ENCODE measurements at places on chromosomes 2 and 18.

DNA sequence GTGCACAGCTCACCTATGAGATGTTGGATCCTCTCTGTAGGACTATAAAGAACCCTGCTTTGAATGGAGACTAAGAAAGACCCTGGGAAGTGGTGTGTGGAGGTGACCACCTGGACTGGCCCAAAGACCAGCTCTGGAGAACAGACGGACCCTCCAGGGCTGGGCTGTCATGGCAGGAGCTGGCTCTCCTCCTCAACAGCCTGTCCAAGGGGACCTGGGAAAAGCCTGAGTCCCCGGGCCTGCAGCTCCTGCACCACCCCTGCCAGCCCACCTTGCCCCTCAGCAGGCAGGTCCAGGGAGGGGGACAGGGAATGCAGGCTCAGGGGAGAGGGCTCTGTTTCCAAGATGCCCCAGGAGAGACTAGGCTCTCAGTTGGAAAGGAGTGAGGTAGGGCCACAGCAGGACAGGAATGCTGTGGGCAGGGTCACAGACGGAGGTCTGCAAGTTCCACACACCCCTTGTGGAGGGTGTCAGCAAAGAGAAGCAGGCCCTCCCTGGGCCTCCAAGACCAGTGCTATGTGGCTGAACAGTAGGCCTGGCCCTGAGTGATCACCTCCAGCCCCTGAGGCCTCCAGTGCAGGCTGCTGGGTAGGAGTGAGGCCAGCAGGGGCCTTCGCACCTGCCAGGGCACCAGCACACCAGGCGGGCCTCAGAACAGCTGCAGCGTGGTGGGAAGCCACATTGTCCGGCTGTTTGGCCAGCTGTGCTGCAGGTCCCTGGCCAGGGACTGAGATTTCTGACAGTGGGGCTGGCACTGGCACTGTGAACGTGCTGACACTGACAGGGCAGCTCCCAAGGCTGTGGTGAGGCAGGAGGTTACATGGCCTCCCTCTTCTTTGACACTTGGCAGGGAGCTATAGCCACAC lies 86.4 kb upstream of the OTOS start:
- no peak for DNase-seq

DNA sequence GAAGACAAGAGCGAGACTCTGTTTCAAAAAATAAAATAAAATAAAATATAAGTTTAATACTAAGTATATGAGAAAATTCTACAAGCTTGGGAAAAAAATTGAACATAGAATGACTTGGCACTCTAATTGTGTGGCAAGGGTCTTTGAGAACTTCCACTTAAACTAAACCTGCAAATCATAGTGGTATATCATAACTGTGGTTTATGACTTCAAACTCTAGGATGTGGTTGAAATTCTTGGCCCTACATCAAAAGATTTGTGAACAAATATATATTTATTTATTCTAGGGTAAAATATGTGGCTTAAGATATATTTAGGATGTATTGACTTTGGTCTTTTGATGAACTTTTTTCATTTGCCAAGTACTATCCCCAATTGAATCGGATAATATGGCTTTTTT lies 3.1 kb upstream of the FAM171B start:
- peak; percentile 29 for DNase-seq

- DNase-seq, result no peak
Observed at GRCh38 chr2:45885171-45885621, 233.7 kb downstream of the PRKCE start.

DNA sequence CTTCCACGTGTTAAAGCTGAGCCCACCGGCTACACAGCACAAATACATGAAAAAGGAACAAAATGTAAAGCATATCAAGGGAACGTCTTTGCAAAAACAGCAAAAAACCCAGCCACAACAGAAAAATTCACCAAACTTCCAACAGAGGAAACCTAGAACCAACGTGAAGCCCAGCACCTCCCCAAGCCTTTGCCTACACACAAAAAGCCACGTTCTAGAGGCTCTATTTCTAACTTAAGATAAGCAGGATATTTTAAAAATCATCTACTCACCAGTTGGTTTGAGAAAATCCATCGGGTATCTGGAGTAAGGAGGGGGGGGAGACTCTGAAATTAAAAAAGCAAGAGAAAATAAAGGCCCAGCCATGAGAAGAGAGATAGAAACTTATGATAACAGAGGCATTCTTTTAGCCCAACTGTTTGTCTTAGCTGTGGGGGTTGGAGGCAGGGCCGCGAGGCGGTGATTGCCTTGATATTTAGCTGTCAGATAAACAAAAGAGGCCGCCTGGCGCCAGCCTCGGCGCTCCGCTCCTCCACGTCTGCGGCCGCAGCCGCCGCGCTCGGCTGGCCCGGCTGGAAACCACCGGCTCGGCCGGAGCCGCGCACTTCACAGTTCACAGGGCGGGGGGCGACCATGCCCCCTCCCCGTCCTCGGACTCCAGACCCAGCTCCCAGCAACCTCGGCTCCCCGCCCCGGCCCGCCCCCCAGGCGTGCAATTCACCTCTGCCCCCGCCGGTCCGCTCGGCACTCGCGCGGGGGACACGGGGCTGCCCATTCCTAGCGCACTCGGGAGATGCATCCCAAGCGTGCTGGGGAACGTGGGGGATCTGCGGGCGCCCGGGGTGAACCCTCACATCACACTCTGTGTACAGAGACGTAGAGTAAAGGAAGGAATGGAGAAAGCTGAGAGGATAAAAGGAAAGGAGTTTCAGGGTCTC lies 2.4 kb downstream of the SMAD7 start:
- peak; percentile 84 for DNase-seq

DNA sequence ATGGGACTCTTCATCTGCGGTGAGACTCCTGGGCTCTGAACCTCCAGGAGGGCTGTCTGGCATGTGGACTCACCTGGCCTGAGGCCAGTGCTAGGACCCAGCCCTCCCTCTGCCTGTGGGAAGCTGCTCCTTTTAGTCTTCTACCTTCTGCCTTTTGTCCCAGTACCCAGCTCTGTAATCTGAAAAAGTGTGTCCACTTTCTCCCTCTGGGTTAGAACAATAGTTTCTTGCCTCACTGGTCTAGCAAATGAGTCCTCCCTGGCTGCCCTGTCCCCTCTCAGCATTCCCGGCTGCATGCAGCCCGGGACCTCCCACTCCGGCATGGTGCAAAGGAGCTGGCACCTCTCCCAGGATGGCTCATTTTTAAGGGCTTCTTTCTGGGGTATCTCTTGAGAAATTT lies 25.9 kb downstream of the GKN2 start:
- DNase-seq, result no peak

DNA sequence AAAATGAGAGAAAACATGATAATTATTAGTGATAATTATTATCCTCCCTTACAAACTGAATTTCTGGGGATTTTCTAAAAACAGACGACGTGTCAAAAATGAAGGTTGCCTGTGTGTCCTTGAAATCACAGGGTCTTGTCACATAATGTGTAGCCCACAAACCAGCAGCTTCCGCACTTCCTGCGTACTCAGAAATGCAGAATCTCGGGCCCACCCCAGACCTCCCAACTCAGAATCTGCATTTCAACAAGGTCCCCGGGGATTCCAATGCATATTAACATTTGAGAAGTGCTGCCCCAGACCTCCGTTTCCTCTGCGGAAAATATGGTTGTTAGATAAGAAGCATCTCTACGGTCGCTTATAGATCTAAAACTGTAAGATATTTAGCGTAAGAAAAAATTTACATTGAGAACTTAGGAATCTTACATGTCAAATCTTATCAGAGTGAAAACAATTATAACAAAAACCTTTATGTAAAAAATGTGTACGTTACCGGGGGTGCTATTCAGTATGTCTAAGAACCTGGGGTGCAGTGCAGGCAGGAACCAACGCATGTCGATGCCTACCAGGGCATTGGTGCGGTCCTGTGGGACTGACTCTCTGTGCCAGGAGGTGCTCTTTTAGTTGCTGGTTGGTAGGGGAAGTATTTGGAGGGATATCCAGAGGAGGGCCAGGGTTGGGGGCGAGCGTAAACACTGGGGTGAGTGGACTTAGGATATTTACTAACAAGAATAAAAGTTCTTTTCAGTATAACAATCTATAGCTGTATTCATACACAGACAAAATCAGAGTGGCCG lies 15.2 kb downstream of the CDKL4 start:
- DNase-seq, result no peak

DNA sequence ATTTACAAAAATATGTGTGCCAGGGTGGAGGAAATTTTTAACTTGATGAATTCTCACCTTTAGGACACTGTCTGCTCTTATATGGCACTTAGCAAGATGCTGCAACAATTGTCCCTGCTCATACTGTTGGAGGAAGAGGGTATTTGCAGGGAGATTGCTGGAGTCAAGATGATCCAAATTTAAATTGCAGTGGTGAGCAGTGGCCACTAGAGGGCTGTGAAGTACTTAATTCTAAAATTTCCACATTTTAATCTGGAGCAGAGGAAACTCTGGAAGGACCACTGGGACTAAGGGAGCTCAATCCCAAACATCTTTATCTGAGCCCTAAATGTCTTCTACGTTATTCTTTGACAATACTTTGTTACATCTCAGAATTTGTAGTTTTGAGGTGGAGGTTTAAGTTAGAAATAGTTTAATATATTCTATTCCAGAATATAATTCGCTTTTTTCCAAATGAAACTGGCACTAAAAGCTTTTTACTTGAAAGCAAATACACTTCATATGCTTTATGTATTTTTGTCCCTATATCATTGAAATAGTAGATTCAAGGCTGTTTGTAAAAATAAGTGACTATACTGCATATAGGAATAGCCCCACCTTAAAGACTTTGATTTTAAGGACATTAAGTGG lies 33.0 kb upstream of the PTH2R start:
- DNase-seq, result peak; percentile 48

DNA sequence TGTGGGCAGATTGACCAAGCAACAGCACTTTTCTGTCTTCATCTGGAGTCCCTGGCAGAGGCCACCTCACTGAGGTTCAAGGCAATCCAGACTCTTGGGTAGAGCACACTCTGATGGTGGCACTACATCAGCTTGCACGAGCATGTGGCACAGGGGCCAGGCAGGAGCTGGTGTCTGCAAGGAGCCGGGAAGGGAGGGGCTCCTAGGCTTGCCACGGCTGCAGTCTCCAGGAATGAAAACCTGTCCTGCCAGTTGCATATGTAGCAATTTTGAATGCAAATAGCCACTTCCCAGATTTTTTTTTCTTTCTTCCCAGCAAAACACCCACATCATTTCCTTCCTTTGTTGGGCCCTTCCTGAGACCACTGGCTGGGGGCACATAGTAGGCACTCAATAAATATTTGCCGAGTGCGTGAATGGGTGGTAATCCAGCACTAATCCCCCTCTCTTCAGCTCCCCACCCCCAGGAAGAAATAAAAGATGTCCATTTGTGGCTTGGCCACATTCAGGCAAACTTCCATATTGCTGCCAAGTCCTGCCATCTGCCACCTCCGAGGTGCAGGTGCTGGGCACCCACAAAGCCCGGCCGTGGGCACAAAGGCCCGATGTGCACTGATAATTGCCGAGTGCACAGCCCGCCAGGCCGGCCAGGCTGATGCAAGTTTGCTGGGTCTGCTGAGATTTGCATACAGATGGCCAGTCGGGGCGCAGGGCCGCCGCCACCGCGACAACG lies 72.4 kb downstream of the MYCN start:
- no peak for DNase-seq

GRCh38 chr2:31238126-31238905 lies 4.4 kb downstream of the EHD3 start:
- no peak for DNase-seq

GRCh38 chr2:185215497-185215896 lies 523.1 kb upstream of the FSIP2 start:
- no peak for DNase-seq

- DNase-seq, result no peak
Observed at GRCh38 chr2:59684116-59684770, 869.2 kb downstream of the BCL11A start.

GRCh38 chr2:12270876-12271588 lies 445.7 kb upstream of the TRIB2 start:
- no peak for DNase-seq

- DNase-seq, result no peak
Observed at GRCh38 chr18:31558567-31558966, 33.1 kb upstream of the TTR start.

GRCh38 chr2:67503066-67503795 lies 106.1 kb downstream of the ETAA1 start:
- peak; percentile 88 for DNase-seq

GRCh38 chr2:66111706-66112105 lies 323.2 kb upstream of the MEIS1 start:
- no peak for DNase-seq

- DNase-seq, result no peak
Observed at GRCh38 chr2:21891191-21891590, 767.4 kb downstream of the TDRD15 start.

- peak; percentile 1 for DNase-seq
Observed at GRCh38 chr18:72830109-72830508, 37.7 kb downstream of the NETO1 start.

GRCh38 chr2:12714391-12715221 lies 2.1 kb upstream of the TRIB2 start:
- DNase-seq, result peak; percentile 76

DNA sequence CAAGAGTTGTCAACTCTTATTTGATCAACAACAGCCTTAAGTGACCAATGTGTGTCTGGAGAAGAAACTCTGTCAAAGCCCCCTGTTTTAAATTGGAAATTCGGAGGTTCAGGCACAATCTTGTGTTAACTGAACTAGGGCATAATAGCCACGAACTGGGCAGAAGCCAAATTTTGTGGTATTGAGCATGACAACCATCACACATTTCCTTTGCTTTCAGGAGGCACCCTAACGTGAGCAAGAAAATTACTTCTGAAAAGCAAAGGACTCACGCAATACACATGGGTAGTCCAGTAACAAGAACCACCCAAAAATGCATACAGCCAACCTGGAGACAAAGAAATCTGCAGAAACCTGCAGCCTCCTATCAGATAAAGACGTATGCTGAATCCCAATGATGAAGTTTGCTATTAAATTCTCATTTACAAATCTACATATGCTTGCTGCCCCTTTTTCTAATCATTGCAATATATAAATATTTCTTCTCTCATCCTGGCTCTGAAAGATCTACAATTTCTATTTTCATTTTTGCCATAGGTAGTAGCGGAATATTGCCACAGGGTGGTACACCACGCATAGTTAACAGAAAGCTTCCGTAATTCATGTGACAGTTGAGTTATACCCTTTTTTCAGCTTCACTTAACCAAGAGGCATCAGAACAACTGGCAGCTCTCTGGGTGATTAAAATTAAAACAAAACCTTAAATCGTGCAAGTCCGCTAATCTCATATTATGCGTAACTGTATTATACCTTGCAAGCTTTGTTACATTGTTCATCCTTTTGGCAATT lies 495.8 kb downstream of the NRXN1 start:
- DNase-seq, result peak; percentile 22

DNA sequence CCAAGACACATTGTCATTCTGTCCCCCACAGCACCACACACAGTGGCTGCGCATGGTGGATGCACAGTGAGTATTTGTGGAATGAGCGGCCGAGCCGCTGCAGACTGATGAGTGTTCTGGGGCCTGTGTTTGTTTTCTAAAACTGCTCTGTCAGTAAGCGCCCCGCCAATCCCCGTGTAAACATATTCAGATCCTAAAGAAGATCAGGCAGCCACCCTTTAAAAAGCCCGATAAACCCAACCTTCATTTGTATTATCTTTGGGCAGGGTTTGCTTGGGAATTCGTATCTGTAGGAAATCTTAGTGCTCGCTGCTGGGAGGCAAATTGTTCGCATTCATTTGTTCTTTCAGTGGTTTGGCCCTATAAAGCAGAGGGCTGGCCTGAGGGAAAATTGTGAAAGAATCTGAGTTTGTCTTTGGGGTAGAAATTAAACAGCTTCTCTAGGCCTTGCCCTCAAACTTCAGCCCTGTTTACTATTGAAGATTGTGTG lies 68.6 kb downstream of the TGOLN2 start:
- DNase-seq, result peak; percentile 70

Measured in fibroblast of skin of right biceps (primary cell).